ENCODE measurements at places on chromosomes 4 and X.

DNA sequence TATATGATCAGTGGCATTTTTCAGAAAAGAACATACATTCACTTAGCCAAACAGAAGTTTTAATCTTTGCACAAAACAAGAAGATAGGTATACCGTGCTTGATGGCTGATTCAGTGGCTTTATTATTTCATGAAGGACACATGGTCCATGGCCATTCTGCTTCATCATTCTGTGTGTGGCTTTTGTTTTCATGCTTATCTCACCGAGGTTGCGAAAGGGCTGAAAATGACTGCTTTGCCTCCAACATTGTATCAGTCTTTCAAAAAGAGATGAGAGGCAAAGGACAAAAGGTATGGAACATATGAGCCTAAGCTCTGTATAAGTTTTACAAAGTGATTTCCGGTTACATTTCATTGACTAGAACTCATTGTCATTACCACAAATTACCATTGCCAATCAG lies 541.1 kb downstream of the RAB28 start:
- no peak for DNase-seq

GRCh38 chr4:55079451-55080173 lies 45.8 kb downstream of the KDR start:
- no peak for DNase-seq

DNA sequence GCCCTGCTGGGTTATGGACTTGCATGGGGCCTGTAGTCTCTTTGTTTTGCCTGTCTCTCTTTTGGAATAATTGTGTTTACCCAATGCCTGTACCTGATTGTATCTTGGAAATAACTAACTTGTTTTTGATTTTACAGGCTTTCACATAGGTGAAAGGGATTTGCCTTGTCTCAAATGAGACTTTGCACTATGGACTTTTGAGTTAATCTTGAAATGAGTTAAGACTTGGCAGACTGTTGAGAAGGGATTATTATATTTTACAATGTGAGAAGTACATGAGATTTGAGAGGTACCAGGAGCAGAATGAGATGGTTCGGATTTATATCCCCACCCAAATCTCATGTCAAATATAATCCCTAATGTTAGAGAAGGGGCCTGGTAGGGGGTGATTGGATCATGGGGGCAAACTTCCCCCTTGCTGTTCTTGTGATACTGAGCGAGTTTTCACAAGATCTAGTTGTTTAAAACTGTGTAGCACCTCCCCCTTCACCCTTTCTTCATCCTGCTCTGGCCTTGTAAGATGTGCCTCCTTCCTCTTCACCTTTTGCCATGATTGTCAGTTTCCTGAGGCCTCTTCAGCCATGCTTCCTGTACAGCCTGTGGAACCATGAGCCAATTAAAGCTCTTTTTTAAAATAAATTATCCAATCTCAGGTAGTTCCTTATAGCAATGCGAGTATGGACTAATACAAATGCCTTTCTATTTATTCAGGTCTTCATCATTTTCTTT lies 102.3 kb downstream of the MSN start:
- DNase-seq, result no peak

DNA sequence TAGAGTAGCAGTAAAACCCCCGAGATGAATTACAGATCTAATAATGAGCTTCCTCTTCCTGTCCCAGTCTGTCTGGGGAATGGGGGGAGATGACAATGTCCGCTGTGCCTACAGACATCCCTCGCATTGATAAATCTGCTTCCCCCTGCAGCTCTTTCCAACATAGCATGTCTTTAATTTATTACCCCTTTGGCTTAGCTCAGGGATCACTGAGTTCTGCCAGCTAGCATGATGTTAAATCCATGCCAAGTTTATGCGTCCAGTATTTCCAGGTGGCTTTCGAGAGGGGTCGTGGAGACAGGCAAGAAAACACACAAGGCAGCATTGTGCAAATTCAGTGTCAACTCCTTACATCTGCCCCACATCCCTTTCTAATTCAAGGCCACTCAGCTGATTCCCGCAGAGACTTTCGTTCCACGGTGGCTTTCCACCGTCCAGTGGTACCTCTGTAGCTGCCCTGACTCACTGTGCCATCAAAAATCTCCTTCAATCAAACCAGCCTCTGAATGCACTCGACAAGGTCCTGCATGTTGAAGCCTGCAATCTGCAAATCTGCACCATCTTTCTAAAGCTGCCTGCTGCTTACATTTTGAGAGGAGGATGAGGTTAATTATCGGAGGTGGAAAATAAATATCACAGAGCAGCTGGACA lies 75.1 kb downstream of the MXRA5 start:
- DNase-seq, result no peak

- no peak for DNase-seq
These were observed 1.8 kb downstream of the SGMS2 start for GRCh38 chr4:107826421-107826980.

DNA sequence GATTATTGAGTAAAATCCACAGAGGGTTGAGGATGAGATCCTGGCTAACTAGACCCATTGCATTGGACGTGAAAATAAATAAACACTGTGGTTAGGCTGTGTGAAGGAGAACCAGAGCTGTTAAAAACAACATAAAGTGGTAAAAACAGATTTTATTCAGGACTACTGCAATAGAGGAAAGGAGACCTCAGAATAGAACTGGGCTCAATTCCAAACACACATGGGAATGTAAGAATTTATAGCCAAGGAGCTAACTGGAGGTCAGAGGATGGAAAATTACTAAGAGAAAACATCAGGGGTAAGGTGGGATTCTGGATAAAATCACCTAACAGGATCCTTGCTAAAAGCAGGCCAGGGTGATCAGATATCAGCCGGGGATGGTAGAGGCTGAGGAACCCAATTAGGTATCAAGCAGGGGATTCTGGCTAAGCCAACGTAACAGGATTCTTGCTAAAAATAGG lies 112.4 kb downstream of the RNF150 start:
- DNase-seq, result no peak

- no peak for DNase-seq
These were observed 82.7 kb downstream of the MANBA start for GRCh38 chr4:102678107-102678506.

GRCh38 chr4:10317345-10317744 lies 139.9 kb downstream of the ZNF518B start:
- no peak for DNase-seq

- no peak for DNase-seq
These were observed 44.6 kb downstream of the C4orf33 start for GRCh38 chr4:129140521-129140920.

DNA sequence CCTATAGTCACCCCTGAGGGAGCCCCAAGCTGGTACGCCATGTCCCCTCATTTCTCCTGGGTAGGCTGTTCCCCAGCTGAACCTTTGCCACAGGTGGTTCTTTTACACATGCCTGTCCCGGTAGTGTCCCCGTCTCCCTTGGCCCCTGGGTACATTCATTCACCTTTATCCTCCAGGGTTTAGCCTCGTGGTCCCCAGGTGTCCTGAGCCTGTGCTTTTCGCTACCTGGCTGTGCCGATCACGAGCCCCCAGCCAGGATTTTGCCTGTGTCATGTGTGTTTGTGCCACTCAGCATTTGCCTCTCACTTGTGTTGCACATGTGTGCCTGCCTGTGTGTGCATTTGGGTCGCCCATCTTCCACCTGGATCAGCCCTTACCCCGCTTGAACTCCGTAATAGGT lies 57.6 kb downstream of the GPR143 start:
- DNase-seq, result no peak

DNA sequence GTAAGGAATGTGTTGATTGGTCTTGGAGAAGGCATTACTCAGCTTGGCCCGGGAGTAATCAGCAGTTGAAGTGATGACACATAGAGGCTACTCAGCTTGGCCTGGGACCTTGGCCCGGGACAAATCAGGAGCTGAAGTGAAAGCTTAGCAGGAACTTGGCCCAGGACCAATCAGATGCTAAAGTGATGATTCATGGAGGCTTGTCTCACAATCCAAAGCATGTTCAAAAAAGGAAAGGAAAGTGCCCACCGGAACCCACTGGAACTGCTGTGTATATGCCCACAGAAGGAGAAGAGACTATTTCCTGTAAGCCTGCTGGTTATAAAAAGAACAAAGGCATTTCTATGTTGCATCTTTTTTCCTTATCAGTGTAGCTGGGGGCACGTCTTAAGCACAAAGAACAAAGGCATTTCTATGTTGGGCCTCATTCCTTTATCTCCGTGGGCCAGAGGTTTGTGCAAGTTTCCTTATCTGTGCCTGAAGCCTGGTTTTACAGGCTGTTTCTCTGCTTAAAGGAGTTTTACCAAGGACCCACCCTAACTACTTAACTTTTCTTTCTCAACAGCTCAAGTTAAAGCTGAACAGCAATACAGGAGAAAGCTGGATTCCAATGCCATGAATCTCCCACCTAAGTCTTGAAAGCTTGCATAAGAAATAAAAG lies 1176.7 kb downstream of the NLGN4X start:
- no peak for DNase-seq

DNA sequence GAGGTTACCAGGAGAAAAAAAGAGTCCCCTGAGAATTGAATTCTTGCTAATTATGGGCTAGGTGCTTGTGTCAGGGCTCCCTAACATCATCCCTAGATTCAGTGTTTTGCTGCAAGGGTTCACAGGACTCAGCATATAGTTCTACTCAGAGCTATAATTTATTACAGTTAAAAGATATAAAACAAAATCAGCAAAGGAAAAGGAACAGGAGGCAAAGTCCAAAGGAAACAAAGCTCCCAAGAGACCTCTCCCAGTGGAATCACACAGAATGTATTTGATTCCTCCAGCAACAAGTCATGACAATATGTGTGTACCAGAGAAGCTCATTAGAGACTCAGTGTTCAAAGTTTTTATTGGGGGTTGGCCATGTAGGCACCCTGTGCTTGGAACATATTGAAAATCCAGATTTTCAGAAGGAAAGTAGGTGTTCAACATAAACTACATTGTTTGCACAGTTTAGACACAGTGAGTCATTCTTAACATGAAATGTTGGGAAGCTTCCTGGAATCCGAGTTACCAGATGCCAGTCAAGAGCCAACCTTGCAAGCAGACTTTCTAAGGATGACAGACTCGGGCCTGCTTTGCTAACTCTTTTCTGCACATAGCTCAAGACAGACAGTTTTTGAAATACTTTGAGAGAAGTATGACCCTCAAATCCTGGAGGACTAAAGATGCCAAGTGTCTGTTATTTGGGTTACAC lies 311.3 kb upstream of the EMCN start:
- no peak for DNase-seq

DNA sequence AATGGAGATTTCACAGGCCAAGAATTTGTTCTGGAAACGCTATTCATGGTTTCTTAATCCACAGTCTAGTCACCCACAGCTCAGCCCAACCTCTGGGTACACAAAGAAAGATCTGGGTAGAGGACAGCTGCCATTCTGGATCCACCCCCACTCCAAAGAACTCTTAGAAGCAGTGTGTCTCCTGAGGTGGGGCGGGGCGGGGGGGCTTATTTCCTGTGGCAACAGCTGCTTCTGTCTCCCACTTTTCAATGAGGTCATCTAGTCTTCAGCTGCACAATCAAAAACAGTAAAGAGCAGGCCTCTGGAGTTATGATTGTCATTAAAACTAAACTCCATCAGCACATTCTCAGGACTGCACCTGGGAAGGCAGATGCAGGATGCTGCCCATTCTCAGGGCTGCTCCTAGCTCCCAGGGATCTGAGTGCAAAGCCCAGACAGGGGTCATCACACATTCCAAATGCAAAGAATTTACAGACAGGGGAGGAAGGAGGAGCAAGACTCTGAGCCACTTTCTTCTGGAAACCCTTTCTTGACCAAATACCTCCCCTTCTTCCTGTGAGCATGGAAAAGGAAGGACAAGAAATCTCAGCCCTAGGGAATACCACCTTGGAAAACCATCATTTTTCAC lies 207.3 kb downstream of the HS6ST2 start:
- no peak for DNase-seq

GRCh38 chr4:86759298-86759697 lies 89.9 kb downstream of the SLC10A6 start:
- DNase-seq, result no peak

GRCh38 chr4:139950568-139950967 lies 203.4 kb downstream of the MAML3 start:
- no peak for DNase-seq

- no peak for DNase-seq
These were observed 440.1 kb downstream of the AFF2 start for GRCh38 chrX:148940411-148940996.

DNA sequence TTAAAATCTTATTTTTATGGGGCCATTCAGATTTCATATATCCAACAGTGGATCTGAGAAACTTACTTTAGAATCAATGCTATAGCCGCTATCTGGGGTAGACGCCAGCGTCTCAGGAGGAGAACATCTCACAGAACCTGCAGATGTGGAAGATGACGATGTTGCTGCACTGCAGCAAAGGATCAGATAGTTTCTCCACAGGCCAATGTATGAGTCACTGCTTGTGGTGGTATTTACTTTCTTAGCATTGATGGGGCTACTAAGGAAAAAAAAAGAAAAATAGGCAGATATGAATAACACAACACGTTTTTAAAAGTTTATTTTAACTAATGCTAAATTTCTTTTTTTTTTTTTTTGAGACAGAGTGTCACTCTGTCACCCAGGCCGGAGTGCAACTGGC lies 85.9 kb downstream of the ZAR1 start:
- DNase-seq, result no peak

DNA sequence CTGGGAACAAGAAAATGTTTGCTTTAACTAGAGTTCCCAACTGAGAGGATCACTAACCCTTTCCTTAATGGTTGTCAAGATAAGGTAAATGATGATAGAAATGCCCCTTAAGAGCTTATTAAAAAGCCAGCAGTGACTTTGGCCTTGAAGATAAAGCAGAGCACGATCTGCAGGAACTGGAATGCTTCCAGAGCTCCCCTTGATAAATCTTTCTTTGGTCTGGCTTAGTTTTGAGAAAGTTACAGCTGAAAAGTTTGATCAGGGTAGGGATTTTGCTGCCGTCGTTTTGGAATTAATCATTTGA lies 64.0 kb downstream of the PTTG2 start:
- DNase-seq, result no peak

GRCh38 chr4:158192439-158193158 lies 17.7 kb upstream of the TMEM144 start:
- DNase-seq, result no peak

DNA sequence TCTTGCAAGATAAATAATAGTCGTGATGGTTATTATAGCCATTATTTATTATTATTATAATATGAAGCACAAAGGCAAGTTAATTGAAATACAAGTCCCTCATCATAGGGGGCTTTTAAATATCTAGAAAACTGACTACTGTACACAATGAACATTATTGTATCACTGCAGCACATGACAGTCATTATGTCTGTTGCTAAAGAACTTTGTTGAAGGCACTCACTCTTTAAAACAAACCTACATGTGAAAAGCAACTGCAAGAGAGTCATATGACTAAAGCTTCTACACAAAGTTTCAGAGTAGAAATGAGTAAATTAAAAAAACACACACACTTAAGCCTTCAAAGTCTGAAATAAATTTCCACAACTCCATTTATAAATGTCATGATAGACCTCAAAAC lies 23.3 kb upstream of the DCAF12L1 start:
- no peak for DNase-seq

- DNase-seq, result no peak
These were observed 63.0 kb downstream of the MBNL3 start for GRCh38 chrX:132425744-132426318.

- no peak for DNase-seq
These were observed 1.4 kb upstream of the MAGED1 start for GRCh38 chrX:51891821-51892551.

All from activated CD4-positive, alpha-beta T cell treated with anti-CD3 and anti-CD28 coated beads for 4 hours (primary cell).